ENCODE measurements at places on chromosomes 7 and 10.

GRCh38 chr10:72511459-72511858 lies 114.4 kb downstream of the MICU1 start:
- DNase-seq: no peak

DNA sequence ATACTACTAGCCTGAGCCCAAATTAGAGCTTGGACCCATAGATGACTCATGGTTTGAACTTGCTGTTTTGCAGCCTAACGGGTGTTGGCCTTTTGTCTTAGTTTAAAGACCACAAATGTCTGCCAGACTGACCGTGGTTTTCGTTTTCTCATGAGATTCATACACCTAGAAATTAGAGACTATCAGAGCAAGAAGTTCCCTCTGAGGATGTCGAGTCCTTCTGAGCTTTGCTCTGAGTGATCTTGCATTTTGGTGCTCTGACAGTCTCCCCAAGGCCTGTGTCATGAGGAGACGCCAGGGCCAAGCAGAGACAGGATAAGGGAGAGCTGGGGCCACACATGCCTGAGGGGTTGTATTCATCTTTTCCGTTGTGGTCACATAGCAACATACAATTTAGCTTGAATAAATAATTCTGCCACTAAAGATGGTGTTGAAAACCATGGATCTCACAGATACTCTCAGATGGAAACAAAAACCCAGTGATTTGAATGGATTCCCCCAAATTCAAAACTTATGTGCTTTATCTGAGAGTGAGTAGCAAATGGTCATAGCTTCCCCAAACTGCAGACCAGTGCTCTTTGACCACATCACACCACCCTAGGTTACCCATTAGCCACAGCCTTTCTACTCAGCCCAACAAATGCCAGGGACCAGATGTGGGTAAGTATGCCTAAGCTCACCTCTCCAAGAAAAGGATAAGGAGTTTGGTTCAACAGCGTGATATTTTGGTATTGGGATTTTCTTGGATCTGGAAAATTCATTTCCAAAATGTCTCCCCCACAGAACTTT lies 762.0 kb upstream of the IGFBP3 start:
- DNase-seq: no peak

- no peak for DNase-seq
Observed at GRCh38 chr10:124722798-124723783, 21.1 kb downstream of the FAM53B start.

DNA sequence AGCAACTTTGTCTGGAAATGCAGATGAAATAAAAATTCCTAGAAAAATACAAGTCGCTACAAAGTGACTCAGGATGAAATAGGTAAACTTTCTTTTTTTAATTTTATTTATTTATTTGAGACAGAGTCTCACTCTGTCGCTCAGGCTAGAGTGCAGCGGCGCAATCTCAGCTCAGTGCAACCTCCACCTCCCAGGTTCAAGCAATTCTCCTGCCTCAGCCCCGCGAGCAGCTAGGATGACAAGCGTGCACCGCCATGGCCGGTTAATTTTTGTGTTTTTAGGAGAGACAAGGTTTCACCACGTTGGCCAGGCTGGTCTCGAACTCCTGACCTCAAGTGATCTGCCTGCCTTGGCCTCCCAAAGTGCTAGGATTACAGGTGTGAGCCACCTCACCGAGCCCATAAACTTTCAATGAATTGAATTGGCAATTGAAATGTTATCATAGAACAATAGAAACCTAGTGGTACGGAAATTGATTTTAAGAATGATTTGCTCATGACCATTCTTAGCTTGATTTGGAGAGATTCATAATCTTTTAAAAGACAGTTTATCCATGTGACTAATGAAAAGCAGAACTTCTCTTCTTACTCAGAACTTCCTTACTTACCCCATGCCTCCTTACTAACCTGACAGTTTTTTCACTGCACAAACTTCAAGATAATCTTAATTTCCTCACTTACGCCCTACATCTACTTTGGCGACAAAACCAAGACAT lies 161.7 kb downstream of the FAM107B start:
- DNase-seq: no peak

GRCh38 chr10:106226828-106227227 lies 937.7 kb downstream of the SORCS1 start:
- no peak for DNase-seq

DNA sequence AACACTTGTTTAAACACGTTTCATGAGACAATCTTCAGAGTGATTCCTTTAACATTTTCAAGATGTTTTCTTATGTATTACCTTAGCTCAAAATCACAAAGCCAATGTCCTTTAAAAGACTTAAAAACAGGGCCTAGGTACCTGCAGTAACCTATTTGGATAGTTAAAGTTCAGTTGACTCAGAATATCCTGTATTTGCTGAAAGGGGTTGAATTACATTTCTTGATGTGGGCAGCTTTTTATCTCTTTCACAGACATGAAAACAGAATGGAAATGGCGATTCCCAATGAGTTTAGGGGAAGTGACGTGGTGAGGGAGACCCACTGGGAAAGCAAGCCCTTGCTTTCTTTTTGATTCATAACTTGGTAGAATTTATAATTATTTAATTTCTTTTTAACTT lies 324.4 kb upstream of the AOAH start:
- DNase-seq: no peak

DNA sequence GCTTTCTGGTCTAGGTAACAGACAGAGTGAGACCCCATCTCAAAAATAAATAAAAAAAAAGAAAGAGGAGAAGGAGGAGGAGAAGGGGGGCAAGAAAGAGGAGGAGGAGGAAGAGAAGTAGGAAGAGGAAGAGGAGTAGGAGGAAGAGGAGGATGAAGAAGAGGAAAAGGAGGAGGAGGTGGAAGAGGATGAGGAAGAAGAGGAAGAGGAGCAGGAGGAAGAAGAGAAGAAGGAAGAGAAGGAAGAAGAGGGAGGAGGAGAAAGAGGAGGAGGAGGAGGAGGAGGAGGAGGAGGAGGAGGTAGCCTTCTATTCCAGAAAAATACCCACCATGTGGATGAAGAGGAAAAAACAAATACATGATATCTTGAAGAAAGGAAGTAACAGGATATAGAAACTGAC lies 172.1 kb downstream of the FRMD4A start:
- no peak for DNase-seq

GRCh38 chr10:89389254-89389653 lies 3.2 kb upstream of the IFIT1 start:
- no peak for DNase-seq

DNA sequence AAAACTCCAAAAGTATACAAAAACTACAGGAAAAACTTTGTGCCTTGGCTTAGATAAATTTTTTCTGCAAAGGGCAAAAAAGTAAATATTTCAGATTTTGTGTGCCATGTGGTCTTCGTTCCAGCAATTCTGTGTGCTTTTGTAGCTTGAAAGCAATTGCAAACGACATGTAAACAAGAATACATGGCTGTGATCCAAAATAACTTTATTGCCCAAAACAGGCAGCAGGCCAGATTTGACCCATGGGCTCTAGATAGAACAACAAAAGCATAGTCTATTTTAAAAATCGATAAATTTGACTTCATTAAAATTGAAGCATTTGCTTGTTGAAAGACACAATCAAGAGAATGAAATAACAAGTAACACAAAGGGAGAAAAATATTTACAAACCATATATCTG lies 336.6 kb downstream of the HPSE2 start:
- DNase-seq: no peak

- DNase-seq: no peak
Observed at GRCh38 chr7:157541295-157542067, 204.7 kb downstream of the DNAJB6 start.

DNA sequence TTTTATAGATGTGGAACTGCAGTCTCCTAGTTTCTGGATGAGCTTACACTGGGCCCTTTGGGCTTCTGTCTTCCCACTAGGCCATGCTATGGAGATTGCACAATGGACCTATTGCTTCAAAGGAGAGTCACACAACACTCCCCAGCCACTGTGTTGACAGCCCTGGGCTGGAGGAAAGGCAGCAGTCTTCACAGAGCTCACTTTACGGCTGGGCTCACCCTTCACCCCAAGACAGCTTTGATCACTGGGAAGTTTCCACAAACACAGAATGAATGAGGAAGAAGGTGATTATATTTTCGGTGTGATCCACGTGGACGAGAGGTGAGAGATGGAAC lies 92.7 kb upstream of the GDF10 start:
- DNase-seq: no peak
